ENCODE measurements at places on chromosomes 3 and 15. TPM values are rescaled to one million over a fixed set of nuclear protein-coding genes. Genes with fewer than 3 reads are reported as not detected.

Gene TRPM1
- total RNA-seq: not detected

Gene MUC20
- 0.51 TPM for total RNA-seq

Gene TM6SF1
- total RNA-seq: not detected

Gene MORC1
- total RNA-seq: not detected

Gene KBTBD13
- total RNA-seq: not detected

Gene SGO1
- 15.9 TPM for total RNA-seq

Gene APBA2
- total RNA-seq: 18.1 TPM

Gene SH2D7
- not detected for total RNA-seq

Gene FBXW12
- total RNA-seq: not detected

Gene ONECUT1
- 0.11 TPM for total RNA-seq

Gene ATG7
- total RNA-seq: 16.0 TPM

Gene ESYT3
- 0.64 TPM for total RNA-seq

Gene SKOR1
- 0.02 TPM for total RNA-seq

Gene UBXN7
- 8.9 TPM for total RNA-seq

Gene GABPB1
- 30.2 TPM for total RNA-seq

Gene PLA2G4E
- total RNA-seq: not detected

Gene CKMT1B
- 3.4 TPM for total RNA-seq

Gene ZNF148
- 10.8 TPM for total RNA-seq

Gene HOMER2
- total RNA-seq: 12.0 TPM

Gene PARP15
- not detected for total RNA-seq

Gene XYLB
- 3.7 TPM for total RNA-seq

Gene CCR3
- total RNA-seq: not detected

Gene FBXO45
- 6.8 TPM for total RNA-seq

Gene ZMYND10
- 1.1 TPM for total RNA-seq

Gene MYRIP
- not detected for total RNA-seq

Gene EFCC1
- total RNA-seq: not detected

Gene MESP2
- total RNA-seq: 0.62 TPM

Gene CHRNA7
- total RNA-seq: 4.1 TPM

Gene SCN11A
- not detected for total RNA-seq

Gene ACTRT3
- 2.5 TPM for total RNA-seq

Gene MYZAP
- 1.6 TPM for total RNA-seq

Gene GABRR3
- total RNA-seq: not detected

Gene PATL2
- 0.07 TPM for total RNA-seq

Gene CCDC54
- total RNA-seq: not detected

Gene LMLN
- 2.3 TPM for total RNA-seq

Gene KNG1
- total RNA-seq: not detected

Gene MBNL1
- 52.0 TPM for total RNA-seq

Gene SAMMSON
- not detected for total RNA-seq

Gene TMCO5A
- total RNA-seq: not detected

Gene DNAH1
- total RNA-seq: 0.99 TPM

Gene C15orf62
- total RNA-seq: 0.08 TPM

Gene GOLGA6A
- 0.08 TPM for total RNA-seq

Gene SPINK8
- total RNA-seq: not detected

Gene PROK2
- not detected for total RNA-seq

Gene EXD1
- total RNA-seq: not detected

Gene LSG1
- total RNA-seq: 28.8 TPM

Gene DGKG
- 12.1 TPM for total RNA-seq

Gene KNL1
- total RNA-seq: 7.0 TPM

Gene IGSF10
- 0.49 TPM for total RNA-seq

Gene ZNF660
- not detected for total RNA-seq

Gene LRTM1
- total RNA-seq: not detected

Gene ST3GAL6
- 1.1 TPM for total RNA-seq

Gene NR2E3
- 0.15 TPM for total RNA-seq

Gene FAM107A
- total RNA-seq: not detected

Gene SLC24A5
- total RNA-seq: not detected

All from A549 treated with RU486 at 1 μM for 4 hours (cell line).